BE2C (cell line): ENCODE measurements at places on chromosomes 3 and 15.

DNA sequence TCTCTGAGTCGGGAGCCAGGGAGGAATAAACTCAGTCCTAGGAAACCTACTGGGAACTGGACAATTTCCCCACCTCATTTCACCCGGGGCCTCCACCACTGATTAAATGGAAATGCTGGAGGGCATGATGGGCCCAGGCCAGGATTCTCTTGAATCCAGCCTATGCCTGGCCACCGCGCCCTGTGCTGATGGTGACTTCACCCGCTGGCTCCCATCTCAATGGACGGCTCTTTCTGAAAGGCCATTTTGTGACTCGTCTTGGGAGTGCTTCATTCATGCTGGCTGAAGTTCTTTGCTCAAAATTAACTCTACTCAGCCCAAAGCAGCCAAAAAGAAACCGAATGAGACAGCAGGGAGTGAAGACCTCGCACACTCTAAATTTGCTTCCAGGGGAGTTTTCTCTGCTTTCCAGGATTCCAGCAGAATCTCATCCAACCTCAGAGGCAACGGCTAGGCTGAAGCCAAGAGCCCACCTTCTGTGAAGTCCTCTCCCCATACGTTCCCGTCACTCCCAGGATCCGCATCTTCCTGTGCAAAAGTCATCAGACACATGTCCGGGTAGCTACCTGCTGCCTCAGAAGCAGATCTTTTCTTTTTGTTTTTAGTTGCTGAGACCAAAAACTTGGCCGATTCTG is 266.0 kb upstream of the ICE2 start:
- no peak for DNase-seq

- no peak for DNase-seq
Observed at GRCh38 chr3:141291559-141292355, 60.1 kb downstream of the PXYLP1 start.

DNA sequence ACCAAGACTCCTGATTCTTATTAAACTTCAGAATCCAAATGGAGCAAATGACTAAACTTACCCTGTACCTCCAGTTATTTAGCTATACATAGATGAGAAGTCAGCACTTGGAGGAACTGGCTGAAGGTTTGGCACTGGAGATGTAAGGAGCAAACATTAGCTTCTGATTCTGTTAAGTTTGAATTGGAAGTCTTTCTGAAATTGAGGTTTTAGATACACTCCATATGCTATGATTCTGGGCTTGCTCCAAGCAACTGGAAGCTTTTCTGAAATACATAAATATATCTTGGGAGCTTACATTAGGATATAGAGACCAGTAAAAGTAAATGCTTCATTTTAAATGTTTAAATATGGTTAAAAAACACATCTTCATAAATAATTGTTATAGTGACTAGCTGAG is 333.7 kb downstream of the EPHA3 start:
- no peak for DNase-seq

- DNase-seq = peak; percentile 6
Observed at GRCh38 chr3:143847787-143848631, at the start of gene SLC9A9. Gene SLC9A9, minus strand, starts transcription at chr3:143848468. Its CDS starts 146 bp downstream, at chr3:143848322.

GRCh38 chr15:68385240-68385561 is 46.8 kb downstream of the ITGA11 start:
- peak; percentile 1 for DNase-seq

- peak; percentile 73 for DNase-seq
Observed at GRCh38 chr15:68818769-68819494, 1.8 kb downstream of the ANP32A start.

DNA sequence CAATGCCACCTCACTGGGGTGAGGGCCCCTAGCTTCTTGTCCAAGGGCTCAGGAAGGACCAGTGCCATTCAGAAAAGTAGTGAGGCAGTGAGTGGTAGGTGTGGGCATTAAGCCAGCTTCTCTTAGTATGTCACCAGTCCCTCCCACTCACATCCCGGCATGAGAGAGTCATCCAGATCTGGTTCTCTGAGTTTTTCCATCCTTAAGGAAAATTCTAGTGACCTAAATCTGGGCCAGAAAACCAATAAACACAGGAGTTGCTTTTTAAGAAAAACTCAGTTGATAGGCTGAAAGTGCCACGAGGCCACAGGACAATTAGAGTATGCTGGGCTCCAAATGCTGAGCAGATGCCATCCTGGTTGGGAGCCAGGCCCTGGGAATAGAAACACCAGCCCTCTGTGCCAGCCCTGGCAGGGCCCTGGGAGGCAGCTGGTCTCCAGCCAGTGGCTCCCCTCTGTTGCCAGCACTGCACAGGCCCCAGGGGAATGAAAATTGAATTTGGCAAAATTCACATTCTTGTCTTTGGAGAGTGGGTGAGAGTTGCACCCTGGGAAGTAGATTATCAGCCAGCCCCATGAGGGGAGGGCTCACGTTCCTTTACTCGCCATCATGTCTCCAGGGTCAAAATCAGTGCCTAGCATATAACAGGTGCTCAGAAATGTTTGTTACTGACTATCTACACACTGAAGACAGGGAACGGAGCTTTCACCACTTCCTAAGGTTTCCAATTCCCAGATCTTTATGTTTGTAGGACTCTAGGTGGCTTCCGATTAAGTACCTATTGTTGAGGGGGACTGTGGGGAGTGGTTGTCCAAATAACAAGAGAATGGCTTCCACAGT is 52.8 kb downstream of the FAM43A start:
- DNase-seq = peak; percentile 61

GRCh38 chr3:53709860-53710674 is 136.2 kb downstream of the CHDH start:
- peak; percentile 66 for DNase-seq

- DNase-seq = no peak
Observed at GRCh38 chr15:50452927-50453326, 28.7 kb downstream of the USP8 start.

GRCh38 chr3:128494367-128494650 is 1.3 kb upstream of the GATA2 start:
- no peak for DNase-seq

GRCh38 chr3:188198760-188199327 is 44.9 kb downstream of the LPP start:
- DNase-seq = peak; percentile 34

DNA sequence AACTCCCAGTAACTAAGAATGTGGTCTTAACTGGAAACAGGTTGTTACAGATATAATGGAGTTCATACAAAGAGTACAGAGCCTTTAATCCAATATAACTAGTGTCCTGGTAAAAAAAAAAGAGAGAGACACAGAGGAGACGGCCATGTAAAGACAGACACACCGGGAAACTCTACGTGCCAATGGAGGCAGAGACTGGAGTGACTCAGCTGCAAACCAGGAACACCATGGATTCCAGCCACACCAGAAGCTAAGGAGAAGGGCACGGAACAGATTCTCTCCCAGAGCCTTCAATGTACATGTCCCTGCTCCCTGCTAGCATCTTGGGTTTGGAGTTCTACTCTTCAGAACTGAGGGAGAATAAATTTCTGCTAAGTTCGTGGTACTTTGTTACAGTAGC is 4.5 kb downstream of the RNF168 start:
- no peak for DNase-seq

- no peak for DNase-seq
Observed at GRCh38 chr3:169629895-169630294, 33.6 kb downstream of the MECOM start.

DNA sequence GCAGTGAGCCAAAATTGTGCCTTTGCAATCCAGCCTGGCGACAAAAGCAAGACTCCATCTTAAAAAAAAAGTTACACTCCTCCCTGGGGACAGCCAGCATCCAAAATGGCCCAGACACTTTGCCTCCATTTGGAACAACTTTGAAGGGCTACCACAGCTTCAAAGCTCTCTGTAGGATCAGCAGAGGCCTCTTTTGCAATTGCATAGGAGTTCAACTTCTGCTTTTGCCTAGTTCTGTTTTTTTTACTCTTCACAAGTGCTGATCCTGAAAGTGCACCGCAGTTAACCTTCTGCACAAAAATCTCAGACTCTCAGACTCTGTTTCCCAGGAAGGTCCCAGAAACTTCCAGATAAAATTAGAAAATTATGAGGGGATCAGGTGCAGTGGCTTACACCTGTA is 25.2 kb upstream of the SLC4A7 start:
- no peak for DNase-seq

DNA sequence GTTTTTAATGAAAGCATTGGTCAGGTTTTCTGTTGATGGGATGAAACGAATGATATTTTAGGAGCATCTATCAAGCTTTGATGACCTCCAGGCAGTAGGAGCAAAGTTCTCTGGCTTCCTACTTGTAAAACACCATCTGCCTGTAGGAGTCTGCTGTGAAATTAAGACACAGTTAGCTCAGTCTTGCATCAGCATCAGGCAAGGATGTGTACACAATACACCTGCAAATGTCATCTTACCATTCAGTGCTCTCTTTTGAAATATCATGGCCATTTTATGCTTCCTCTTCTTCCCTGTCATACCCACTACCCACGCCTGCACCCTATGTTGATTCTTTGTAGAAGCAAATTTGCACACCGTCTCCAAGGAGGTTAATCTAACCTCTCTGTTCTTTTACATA is 38.2 kb downstream of the B3GALNT1 start:
- DNase-seq = no peak

DNA sequence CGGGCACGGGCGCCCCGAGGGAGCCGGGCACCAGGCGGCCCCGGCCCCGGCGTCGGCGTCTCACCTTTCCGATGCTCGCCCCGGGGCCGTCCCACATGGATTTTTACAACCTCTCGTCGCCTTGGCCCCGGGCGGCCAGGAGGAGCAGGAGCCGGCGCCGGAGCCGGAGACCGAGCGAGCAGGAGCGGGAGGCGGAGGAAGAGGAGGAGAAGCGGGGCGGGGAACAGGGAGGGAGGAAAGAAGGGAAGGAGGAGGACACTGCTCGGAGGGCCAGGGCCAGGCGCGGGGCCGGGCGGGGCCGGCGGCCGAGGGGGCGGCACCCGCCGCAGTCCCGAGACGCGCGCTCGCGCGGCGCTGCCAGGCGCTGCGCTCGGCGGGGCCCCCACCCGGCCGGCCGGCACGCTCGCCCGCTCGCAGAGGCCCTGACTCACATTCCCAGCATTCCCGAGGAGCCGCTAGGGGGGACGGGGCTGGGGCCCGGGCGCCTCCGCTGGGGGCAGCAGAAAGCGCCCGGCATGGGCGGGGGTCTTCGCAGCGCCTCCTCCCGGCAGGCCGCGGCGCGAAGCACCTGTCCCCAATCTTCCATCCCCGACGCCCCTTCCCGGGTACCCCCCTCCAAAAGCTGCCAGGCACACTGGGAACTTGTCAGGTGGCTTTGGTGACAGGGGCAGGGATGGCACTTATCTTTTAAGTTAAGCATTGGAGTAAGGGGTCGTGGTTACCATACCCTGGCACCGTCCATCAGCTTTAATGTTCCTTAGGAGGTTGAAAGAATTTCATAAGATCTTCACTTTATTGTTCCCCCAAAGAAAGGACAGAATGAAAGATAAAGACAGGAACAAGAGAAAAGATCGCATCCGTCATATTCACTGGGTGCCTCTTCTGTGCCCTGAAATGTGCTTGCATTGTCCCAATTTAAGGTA is at the start of gene ERC2:
TSS of gene ERC2 (minus strand) at position 284 of the 923 bp plus-strand sequence.
- peak; percentile 50 for DNase-seq

- DNase-seq = no peak
Observed at GRCh38 chr3:163878396-163878795, 1199.9 kb downstream of the SI start.

DNA sequence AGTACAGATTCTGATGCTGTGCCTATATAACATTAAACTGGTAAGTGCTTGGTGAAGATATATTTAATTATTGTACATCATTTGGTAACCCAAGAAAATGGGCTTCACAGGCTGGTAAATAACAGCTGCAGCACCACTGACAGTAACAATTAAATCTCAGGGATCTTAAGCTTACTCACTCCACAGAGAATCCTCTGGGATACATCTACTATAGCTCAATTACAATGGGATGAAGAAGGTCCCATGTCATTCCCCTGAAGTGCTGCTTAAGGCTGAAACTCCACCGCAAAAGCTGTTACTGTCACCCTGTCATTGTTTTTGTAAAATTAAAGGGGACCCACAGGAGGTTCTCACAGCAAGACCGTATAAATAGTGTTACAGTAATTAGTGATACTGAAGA is 153.0 kb downstream of the IMPG2 start:
- no peak for DNase-seq

GRCh38 chr3:87856126-87856525 is 202.7 kb downstream of the CGGBP1 start:
- DNase-seq = no peak

DNA sequence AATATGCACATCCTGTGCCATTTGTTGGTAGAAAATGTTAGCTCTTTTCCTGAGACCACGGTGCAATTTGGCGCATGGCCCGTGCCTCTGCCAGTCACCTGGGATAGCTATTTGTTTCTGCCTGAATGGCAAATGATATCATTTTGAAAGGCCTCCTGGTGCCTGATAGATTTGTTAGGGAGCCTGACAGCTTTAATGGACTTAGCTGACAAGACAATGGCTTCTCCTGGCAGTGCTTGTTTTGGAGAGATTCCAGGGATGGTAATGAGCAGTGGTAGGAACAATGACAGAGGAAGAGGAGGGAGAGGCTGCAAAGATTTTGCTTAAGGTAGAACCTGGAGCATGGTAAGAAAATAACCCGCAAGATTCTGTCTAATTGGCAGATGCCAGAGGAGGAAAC is 268.5 kb downstream of the CLSTN2 start:
- DNase-seq = peak; percentile 55
